SHP77 treated with DMSO at 0.1 percent for 48 hours (cell line): ENCODE measurements at places on chromosomes 2 and 18.

GRCh38 chr2:148238561-148238960 lies 217.7 kb downstream of the MBD5 start:
- DNase-seq = no peak

DNA sequence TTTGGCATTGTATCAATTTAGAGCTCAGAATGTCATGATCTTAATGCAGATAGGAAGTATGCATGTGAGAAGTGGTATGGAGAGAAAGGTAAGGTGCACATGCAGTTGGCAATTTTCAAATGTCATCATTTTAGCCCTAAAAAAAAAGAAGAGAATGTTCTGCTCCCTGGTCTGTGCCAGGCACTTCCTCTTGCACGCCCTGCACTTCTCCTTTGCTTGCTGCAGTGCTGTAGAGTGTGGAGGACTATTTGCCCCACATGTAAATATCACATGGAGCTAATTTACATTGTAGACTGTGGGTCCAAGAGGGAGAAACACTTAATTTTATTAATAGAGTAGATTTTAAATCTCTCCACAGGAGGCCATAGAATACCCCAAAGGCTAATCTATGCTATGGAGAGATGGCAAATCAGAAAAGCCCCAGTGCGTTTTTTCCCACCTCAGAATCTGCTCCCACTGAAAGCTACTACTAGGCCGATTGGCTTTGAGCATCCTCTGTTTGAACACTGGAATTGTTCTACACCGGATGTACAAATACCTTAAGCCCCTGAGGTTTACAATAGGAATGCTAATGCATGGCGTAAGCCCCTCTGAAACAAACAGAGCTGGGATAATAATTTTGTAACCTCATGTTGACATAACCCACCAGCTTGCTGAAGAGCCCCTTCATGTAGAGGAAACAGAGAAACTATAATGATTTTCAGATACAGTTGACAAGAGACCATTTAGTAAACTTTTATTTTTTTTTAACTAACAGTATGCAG lies 137.2 kb upstream of the KLHL14 start:
- DNase-seq = no peak

GRCh38 chr2:224956706-224957105 lies 85.6 kb downstream of the DOCK10 start:
- DNase-seq = no peak

GRCh38 chr2:134308474-134309385 lies 54.9 kb downstream of the MGAT5 start:
- DNase-seq = no peak
